ENCODE measurements at places on chromosomes 1 and 21. TPM values are rescaled to one million over a fixed set of nuclear protein-coding genes. Genes with fewer than 3 reads are reported as not detected.

- no peak for DNase-seq
Measured at GRCh38 chr1:160971618-160972056, 17.0 kb upstream of the ITLN2 start.

GRCh38 chr1:101275672-101276071, 38.9 kb downstream of the S1PR1 start:
- no peak for DNase-seq

- DNase-seq = peak; percentile 2
Measured at GRCh38 chr1:220093361-220094015, 444 bp upstream of the IARS2 start.

GRCh38 chr1:54117815-54118563, 34.8 kb downstream of the CDCP2 start:
- DNase-seq = no peak

DNA sequence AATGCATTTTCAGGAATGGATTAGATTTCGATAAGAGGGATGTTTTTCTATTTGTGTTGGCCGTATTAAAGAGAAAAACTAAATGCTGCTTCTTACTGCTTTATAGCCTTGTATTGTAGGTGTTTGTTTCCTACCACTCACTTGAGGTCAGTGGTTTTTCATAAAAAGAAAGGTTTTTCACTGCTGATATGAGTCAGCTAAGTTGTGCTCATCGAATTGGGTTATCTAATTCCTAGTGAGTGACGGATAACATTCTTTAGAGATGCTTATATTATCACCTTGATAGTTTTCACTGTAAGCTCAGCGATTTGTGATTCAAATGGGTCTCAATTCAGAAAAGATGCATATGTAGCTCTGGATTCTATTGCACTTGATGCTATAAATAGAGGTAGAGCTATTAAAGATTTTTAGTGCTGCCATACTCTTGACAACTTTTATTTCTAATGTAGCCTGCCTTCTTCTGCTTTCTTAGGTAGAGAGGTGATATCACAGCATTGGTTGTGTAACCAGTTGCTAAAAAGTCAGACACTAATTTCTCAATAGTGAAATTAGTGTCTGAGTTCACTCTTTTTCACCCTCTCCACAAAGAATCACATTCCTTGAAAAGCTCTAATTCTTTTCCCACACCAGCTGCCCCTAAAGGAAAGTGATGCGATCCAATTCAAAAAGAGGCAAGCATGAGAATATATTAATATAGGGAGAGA, 180.0 kb downstream of the RASAL2 start:
- no peak for DNase-seq

DNA sequence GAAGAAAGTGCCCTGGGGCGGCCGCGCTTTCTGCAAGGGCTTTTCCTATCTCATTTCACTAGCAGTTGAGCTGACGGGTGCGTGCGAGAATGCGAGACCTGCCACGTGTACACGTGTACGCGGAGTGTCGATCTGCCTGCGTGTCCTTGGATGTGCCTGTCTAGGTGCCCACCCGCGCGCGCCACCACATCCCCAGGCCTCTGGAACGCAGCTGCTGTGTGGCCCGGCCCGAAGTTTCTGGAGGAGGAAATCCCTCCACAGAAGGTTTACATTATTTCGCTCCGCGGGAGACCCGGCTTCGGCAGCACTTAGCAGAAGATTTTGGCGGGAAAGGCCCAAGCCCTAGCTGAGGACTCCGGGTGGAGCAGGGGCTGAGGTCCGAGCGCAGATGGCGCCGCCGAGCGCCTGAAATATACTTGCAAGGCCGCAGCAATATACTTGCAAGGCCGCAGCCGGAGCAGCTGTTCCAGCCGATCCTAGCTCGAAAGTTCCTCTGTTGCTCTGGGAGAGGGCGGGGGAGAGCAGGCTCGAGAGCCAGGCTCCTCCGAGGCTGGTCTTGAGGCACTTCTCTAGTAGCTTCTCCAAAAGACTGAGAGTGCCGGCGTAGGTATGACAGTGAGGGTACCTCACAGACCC, 3.9 kb downstream of the TBX15 start:
- DNase-seq = no peak

GRCh38 chr1:41920658-41921057, 1.9 kb upstream of the HIVEP3 start:
- no peak for DNase-seq

DNA sequence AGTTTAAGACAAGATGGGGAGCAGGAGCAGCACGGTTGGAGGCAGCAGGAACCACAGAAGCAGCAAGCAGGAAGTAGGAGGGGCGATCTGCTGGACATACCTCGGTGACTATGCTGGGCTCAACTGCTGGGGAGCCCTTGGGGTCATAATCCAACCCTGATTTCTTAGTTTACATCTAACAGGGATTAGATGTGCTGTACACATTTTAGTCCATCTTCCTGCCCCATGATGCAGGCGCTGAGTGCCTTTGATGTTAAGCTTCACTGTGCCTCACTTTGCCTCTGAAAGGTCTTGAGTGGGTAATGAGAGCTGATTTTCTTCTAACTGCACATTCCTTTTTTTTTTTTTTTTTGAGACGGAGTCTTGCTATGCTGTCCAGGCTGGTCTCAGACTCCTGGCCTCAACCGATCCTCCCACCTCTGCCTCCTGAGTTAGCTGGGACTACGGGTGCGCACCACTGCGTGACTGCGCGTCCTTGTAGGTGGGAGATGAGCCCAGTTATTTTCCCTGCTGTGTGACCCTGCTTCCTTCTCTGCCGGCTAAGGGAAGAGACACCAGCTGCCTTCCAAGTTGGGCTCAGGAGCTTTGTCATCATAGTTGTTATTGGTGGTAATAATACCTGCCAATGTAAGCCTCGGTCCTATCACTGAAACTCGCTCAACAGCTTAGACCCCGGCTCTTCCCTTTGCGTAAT, 1.1 kb upstream of the RCAN3 start:
- no peak for DNase-seq

DNA sequence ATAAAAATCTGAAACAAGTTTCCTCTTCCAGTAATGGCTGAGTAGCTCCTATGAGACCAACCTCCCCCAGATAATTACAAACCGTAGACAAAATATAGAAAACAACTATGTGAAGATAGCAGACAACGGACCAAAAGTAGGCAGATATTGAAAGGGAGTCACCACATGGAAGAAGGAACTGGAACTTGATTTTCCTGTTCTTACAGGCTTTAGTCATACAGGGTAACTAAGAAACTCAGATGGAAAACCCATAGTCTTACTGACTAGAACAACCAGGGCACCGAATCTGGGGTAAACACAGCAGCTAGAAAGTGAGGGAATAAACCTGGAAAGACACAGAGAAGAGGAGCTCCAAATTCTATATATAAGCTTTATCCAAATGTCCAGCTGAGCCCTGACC, 26.0 kb downstream of the LMX1A start:
- no peak for DNase-seq

GRCh38 chr1:9865724-9866123, 42.0 kb upstream of the CLSTN1 start:
- no peak for DNase-seq

DNA sequence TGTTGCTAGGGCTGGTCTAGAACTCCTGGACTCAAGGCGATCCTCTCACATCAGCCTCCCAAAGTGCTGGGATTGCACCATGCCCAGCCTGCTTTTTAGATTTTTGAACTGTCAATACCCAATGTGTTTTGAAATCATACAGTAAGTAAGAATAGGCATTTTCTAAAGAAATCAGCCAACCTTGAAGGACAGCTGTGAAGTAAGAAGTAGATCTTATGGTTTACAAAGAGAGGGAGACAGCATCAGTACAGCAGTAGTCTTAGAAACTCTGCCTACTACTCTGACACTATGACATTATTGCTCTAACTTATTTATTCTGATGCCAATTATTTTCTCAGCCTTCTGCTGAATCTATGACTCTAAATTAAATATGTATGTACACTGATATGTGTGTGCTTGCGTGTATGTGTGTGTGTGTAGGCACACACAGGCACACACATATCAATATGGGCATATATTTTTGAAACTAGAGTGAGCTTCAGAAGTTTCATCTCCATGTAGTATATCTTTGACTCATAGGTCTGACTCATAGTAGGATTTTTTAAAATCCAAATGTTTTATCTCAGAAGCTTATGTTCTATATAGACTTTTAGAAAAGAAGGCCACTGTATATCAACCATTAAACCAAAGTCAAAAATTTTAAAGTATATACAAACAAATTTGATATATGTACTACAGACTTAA, 140.4 kb downstream of the COL24A1 start:
- DNase-seq = no peak

- DNase-seq = no peak
Measured at GRCh38 chr1:22282364-22282995, 139.6 kb upstream of the WNT4 start.

- DNase-seq = no peak
Measured at GRCh38 chr1:15956150-15956549, 19.8 kb downstream of the ZBTB17 start.

DNA sequence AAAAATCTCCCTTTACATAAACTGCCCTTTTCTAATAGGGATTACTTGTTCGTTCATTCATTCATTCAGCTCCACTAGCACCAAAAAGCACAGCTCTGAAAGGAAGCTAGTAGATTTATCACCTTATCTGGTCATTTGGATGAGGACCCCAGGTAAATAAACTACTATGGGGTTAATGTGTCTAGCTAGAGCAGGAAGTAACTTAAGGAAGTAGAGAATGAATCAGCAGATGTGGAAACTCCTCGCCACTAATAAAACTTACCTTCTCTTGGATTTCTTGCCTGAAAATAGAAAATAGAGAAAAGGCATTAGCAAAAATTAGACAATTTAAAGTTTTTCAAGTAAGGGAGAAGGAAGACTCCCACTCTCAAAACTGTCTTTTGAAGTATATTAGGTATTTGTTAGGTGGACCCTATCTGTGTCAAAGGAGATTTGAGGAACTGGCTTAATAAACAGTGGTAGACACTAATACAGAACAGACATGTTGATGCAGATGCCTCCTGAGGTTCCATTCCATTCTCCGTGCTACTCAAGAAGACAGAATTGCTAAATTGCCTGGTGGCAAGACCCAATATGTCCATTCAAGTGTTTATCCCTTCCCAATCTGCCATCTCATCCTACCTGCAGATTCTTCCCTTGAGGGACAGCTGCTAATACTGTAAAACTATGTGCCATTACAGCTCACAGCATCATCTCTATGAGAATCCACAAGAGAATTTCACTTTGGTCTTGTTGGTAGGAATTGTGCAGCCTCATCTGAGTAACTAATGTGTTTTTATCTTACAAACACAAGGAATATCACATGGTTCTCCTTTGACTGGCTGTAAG, 14.9 kb downstream of the SELL start:
- no peak for DNase-seq

DNA sequence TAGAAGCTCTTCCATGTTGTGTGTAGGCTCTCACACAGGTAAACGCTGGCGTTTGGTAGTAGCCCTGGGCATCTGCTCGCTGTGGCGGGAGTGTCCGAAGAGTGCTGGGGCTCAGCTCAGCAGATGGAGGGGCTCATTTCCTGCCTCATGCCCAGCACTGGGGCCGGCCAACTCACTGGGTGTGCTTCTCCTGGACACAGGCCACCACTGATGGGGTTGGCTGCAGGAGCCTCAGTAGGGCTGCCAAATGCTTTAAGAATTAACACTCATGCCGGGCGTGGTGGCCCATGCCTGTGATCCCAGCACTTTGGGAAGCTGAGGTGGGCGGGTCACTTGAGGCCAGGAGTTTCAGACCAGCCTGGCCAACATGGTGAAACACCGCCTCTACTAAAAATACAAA, 20.9 kb downstream of the UQCRHL start:
- DNase-seq = no peak

GRCh38 chr1:99347041-99347684, 82.9 kb downstream of the PLPPR4 start:
- DNase-seq = no peak

DNA sequence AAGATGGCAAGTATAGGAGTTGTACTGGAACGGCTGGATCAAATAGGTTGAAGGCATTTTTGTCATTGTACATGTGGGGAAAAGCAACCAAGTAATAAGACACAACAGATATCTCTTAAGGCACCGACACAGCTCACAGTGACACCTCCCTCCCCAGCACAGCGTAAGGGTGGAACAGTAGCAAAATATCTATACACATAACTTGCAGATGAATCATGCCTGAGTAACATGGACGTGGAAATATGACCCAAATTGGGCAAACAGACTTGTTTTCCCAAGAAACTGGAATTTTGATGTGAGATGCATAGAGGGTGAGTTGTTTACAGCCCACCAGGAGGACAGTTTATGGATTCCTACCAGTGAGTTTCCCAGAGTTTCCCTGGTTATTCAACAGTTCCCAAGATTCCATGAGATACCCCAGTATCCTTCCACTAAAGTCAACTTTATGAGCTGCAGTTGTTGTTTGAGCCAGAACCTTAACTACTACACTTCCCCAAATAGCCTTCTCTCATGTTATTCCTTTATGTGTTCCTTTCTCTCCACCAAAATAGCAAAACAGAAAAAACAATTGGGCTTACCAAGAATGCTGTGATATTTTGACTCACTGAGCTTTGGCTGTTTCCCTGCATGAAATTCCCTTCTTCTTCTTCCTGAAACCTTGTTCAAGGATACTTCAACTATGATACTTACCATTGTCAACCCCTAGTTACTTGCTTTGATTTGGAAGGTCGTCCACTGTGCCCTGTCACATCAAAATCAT, 7.1 kb upstream of the DR1 start:
- DNase-seq = no peak

DNA sequence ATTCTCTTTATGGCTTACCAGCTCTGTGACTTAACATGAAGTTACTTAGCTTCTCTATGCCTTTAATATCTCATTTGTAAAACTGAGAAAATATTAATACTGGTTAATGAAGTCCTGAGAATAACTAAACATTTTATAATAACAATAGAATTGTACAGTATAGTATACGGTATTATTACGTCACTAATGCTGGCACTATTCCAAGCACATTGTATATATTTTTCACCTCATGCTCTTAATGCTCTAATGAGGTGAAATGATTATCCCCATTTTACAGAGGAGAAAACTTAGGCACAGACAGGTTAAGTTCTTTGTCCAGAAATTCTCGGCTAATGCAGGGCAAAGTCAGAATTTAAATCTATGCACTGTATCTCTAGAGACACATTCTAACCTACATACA, 856 bp downstream of the OR6K3 start:
- no peak for DNase-seq

GRCh38 chr21:14533499-14534428, 12.4 kb downstream of the SAMSN1 start:
- no peak for DNase-seq

- no peak for DNase-seq
Measured at GRCh38 chr1:18253093-18253492, 145.5 kb downstream of the IGSF21 start.

GRCh38 chr1:201022820-201023516, 546 bp downstream of the KIF21B start:
- no peak for DNase-seq

The CEP104 gene
- polyA plus RNA-seq = 30.0 TPM

The SMPDL3B gene
- 12.4 TPM for polyA plus RNA-seq

The ZNF683 gene
- polyA plus RNA-seq = 0.06 TPM

The WNT3A gene
- polyA plus RNA-seq = 0.49 TPM

The TRIM17 gene
- polyA plus RNA-seq = 7.7 TPM

The CELA3A gene
- not detected for polyA plus RNA-seq

The RNU1-1 gene
- not detected for polyA plus RNA-seq

The GSTM2 gene
- 211 TPM for polyA plus RNA-seq

The GBP7 gene
- 0.06 TPM for polyA plus RNA-seq

The FCRLA gene
- polyA plus RNA-seq = not detected

The RAP1GAP gene
- 23.7 TPM for polyA plus RNA-seq

The NR0B2 gene
- 1.2 TPM for polyA plus RNA-seq

The PTGER3 gene
- polyA plus RNA-seq = 55.2 TPM

The GBP3 gene
- 24.7 TPM for polyA plus RNA-seq

The FAM131C gene
- polyA plus RNA-seq = 2.3 TPM

Data from right renal pelvis (tissue), 4 donors.